ENCODE measurements at places on chromosomes 6 and 20.

GRCh38 chr6:63643862-63644261 is 8.3 kb downstream of the PHF3 start:
- peak; percentile 67 for DNase-seq

- DNase-seq, result peak; percentile 72
Measured at GRCh38 chr6:26241033-26241895, 123.7 kb upstream of the BTN3A2 start.

DNA sequence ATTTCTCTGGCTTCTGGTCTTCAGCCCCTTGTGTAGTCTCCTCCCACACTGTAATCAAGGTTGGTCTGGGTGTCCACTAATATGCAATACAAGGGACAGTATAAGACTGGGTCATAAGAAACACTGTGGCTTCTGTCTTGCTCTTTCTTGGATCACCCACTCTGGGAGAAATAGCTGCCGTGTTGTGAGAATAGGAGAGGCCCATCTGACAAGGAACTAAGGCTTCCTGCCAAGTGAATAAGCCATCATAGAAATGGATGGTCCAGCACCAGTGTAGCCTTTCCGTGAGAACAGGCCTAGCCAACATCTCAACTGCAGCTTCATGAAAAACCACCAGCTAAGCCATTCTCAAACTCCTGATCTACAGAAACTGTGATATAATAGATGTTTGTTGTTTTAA is 23.3 kb downstream of the BAG2 start:
- no peak for DNase-seq

- no peak for DNase-seq
Measured at GRCh38 chr20:53077373-53078205, 105.4 kb downstream of the TSHZ2 start.

- no peak for DNase-seq
Measured at GRCh38 chr6:11432713-11433450, 104.7 kb upstream of the TMEM170B start.
